Astrocyte of the hippocampus (primary cell): ENCODE measurements at places on chromosomes 5 and 9.
A peak's percentile ranks its signal among the peaks of the same experiment; 100 is the strongest.

DNA sequence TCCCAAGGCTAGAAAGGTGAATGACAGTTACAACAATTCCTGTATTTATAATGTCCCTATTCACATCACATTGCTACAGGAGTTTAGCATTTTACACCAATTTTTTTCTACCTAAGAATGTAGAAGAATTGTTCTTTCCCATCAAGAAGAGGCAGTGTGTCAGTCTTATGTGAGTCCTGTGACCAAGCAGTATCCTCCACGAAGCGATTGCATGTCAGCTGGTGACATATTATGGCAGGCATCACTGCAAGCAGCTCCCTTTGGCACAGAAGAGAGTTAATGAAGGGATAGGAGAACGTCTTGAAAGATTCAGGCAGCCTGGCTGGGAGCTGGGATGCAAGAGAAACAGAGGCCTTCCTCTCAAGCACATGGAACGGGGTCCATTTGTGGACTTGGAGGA, 199.8 kb downstream of the SMC2 start:
- no peak for DNase-seq

DNA sequence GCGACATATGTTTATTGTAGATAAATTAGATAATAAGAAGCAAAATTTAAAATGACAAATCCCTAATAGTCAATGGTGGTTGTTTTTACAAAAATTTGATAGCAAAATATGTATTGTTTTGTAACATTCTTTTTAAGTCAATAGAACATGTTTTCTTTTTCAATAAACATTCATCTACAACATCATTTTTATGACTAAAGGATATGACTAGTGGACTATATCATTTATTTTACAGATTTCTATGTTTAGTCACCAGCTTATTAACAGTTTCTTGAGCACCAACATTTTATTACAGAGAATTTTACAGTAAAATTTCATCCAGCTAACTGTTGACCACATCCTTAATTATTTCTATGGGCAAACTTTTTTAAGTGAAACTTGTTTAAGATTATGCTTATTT, 114.7 kb upstream of the IL7R start:
- DNase-seq = no peak

- DNase-seq = peak; percentile 66
Observed at GRCh38 chr5:71719063-71719964, at the start of gene CARTPT. CARTPT (plus strand) TSS chr5:71719275; CDS start chr5:71719294, 19 bp downstream.

- DNase-seq = no peak
Observed at GRCh38 chr5:59569158-59569557, 324.4 kb downstream of the PDE4D start.

DNA sequence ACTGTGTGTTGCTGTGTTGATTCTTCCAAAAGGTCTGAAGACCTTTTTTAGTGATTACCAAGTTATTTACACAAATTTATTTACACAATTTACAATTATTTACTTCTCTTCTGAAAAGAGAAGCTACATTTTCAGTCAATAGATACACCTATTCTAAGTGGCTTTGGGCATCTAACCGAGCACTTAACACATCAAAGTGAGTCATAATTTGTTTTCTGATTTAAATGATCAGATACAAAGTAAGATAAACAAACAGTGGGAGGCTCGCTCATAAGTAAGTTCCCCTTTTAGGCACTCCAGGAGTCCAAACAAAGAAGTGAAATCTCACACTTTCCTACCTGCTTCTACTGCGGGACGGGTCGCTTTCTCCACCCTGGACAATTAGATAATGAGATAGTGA, 90.2 kb downstream of the APBA1 start:
- DNase-seq = no peak

GRCh38 chr5:159096243-159096923, 3.3 kb downstream of the EBF1 start:
- peak; percentile 5 for DNase-seq

- DNase-seq = no peak
Observed at GRCh38 chr5:159737263-159737662, 179.0 kb upstream of the ADRA1B start.

GRCh38 chr9:18756712-18757125, 276.3 kb downstream of the SAXO1 start:
- DNase-seq = no peak

- DNase-seq = peak; percentile 36
Observed at GRCh38 chr5:98977723-98978122, 48.9 kb upstream of the CHD1 start.

DNA sequence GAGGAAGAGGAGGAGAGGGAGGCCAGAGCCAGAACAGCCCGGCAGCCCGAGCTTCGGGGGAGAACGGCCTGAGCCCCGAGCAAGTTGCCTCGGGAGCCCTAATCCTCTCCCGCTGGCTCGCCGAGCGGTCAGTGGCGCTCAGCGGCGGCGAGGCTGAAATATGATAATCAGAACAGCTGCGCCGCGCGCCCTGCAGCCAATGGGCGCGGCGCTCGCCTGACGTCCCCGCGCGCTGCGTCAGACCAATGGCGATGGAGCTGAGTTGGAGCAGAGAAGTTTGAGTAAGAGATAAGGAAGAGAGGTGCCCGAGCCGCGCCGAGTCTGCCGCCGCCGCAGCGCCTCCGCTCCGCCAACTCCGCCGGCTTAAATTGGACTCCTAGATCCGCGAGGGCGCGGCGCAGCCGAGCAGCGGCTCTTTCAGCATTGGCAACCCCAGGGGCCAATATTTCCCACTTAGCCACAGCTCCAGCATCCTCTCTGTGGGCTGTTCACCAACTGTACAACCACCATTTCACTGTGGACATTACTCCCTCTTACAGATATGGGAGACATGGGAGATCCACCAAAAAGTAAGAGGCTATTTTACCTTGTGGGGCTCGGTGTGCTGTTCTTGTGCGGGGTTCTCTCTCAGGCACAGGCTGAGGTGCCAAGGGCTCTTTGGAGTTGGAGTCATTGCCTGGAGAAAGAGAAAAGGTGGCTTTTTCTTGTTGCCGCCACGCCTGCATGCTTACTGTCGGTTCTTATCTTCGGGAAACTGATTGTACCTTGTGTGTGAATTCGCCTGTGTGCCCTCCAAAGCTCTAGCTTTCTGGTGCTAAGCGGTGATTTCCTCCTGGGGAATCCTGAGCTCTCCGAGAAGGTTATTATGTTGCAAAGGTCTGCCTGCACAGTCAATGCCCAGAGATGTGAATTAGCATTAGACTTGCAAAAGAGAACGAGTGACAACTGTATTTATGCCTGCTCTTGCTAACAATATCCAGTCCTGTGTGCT, at the start of gene ISL1:
Gene ISL1 (plus strand): TSS at position 318 of the 991 bp plus-strand sequence. CDS start 224 bp downstream, at position 542.
- DNase-seq = peak; percentile 82

DNA sequence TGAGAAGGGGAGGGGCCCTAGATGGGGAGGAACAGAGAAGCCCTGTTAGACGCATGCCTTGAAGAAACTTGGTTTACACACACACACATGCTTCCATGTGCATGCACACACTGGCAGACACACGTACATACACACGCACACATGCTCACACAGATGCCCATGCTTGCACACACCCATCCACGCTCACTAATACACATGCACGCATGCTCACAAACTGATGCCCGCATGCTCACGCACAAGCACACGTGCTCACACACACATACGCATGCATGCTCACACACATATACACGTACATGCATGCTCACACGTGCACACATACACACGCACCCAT, 32.1 kb upstream of the EGFL7 start:
- no peak for DNase-seq

- DNase-seq = no peak
Observed at GRCh38 chr5:171673840-171674239, 111.8 kb upstream of the SMIM23 start.

DNA sequence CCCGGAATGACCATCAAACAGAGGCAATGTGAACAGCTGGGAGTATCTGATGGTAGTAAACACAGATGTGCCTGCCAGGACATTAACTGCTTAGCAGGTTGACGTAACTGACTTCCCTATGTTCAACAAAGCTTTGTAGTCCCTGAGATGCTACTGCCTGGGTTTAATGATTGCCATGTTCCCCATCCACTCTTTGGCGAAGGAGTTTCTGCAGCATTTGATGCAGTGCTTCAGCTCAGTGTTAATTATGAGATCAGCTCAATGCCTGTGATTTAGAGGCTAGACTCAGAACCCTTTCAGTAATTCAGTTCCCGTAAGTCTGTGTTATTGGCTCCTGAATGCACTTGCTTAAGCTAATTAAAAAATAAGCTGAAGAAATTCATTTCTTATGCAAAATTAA, 547.3 kb upstream of the ZNF608 start:
- no peak for DNase-seq

- no peak for DNase-seq
Observed at GRCh38 chr9:108786322-108786721, 69.5 kb downstream of the ACTL7B start.

GRCh38 chr5:33010846-33011245, 299.7 kb downstream of the NPR3 start:
- no peak for DNase-seq

- peak; percentile 35 for DNase-seq
Observed at GRCh38 chr5:103923616-103924168, 361.1 kb upstream of the NUDT12 start.

- no peak for DNase-seq
Observed at GRCh38 chr5:116013936-116014335, 18.3 kb upstream of the ARL14EPL start.

DNA sequence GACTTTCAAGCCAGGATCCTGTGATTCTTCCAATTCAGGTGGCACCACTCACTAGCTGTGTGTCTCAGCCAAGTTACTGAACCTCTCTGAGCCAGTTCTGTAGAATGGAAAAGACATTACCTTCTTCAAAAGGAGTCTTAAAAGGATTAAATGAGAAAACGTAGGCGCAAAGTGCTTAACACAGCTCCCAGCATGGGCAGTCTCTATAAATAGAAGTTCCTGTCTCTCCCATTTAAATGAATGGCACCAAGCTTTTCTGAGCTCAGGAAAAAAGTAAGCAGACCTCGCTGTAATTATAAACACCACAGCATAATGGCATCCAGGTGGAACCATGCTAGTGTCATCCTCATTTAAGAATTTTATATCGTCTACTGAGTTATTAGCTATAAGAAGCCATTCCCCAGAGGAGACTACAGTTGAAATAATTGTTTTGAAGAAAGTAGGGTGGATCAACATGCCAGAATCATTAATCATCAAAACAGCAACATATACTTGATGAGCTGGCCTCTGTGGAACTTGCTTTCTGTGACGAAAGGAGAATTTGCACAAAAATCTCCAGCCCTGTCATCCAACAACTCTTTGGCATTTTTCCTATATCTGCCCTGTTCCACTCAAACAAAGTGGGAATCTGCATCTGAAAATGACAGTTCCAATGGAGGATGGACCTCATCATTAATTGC, 188.9 kb downstream of the SPOCK1 start:
- DNase-seq = peak; percentile 92

- DNase-seq = peak; percentile 19
Observed at GRCh38 chr9:120668399-120668798, 45.9 kb downstream of the MEGF9 start.

DNA sequence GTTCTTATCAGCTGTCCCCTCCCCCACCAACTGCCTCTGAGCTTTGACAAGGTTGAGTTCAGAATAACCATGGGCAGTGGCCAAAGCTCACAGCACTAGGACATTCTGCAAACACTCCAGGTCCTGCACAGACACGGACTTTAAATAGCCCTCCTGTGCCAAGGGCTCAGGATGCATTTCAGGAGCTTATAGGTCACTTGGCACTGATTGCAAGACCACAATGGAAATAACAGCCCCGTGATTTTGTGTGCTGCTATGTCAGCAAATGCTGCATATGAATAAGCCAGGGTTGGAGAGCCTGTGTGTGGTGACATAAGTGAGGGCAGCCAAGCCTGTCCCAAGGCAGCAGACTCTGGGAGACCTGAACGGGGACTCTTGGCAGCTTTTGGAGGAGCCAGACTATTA, 150.7 kb downstream of the DMRT2 start:
- no peak for DNase-seq

GRCh38 chr5:173618927-173619519, 2.6 kb upstream of the BOD1 start:
- peak; percentile 74 for DNase-seq

- peak; percentile 87 for DNase-seq
Observed at GRCh38 chr9:127742435-127743088, 7.5 kb upstream of the TOR2A start.

- no peak for DNase-seq
Observed at GRCh38 chr5:174188295-174188694, 142.8 kb downstream of the NSG2 start.

DNA sequence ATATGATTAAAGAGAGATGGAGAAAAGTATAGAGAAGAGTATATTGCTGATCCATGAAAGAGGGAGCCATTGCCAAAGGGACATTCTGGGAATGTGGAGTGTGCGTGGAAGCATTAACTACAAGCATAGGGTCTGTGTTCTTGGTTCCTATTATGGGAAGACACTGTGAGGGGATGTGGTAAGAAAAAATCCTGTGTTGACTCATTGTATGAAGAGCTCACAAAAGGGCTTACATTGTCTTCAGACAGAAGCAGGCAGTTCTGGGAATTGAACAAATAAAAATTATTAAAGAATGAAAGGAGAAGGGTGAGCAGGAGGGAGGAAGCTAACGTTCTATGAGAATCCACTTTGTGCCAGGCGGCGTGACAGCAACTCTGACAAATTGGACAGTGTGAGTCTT, 250.4 kb upstream of the CHD1 start:
- no peak for DNase-seq

GRCh38 chr5:171847026-171847425, 61.4 kb downstream of the SMIM23 start:
- no peak for DNase-seq

GRCh38 chr5:99926463-99926862, 608.7 kb upstream of the FAM174A start:
- DNase-seq = no peak

GRCh38 chr9:88852794-88853193, 138.5 kb upstream of the S1PR3 start:
- DNase-seq = peak; percentile 76

DNA sequence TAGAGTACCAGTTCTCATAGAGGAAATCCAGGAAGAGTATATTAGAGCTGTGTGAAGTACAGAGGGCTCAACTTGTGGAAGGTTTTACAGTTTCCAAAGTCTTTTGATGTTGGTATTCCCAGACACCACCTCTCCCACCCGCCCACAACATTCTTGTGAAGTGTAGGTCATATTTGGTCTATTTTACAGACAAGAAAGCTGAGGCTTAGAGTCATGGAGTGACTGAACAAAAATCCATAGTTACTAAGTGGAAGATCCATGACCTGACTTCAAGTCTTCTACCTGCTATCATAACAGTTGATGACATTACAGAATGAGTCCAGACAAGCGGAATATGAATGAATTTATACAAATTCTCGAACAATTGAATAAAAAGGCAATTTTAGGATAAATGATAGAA, 187.1 kb upstream of the RPS23 start:
- no peak for DNase-seq

- DNase-seq = no peak
Observed at GRCh38 chr9:134984372-134985265, 66.9 kb upstream of the FCN1 start.

GRCh38 chr9:127569886-127570401, 42.1 kb upstream of the STXBP1 start:
- DNase-seq = no peak

DNA sequence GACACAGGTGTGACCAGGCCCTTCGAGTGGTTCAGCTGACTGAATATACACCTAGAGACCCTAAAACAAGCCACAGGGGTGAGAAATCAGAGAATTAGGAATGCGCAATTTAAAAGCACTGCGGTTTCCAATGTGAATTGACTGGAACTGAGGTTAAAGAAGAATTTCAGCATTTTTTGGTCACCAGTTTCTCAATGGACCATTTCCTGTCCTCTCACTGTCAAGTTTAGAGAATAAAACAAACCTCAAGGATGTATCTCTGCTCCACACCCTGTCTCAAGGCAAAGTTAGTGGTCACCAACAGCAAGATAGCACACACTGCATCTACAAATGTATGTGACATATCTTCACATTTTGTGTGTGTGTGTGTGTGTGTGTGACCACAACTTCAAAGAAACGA, 143.8 kb upstream of the MAP3K1 start:
- DNase-seq = no peak

- DNase-seq = no peak
Observed at GRCh38 chr9:136386018-136386417, 12.5 kb upstream of the CARD9 start.
